ENCODE measurements at places on chromosomes 16 and 17. TPM values are rescaled to one million over a fixed set of nuclear protein-coding genes. Genes with fewer than 3 reads are reported as not detected.

The USP36 gene
- total RNA-seq, result 7.8 TPM

The CRYBA1 gene
- total RNA-seq, result not detected

The PRDM7 gene
- not detected for total RNA-seq

The TBC1D3H gene
- not detected for total RNA-seq

The ODAD4 gene
- total RNA-seq, result 0.25 TPM

The KCNJ18 gene
- total RNA-seq, result not detected

The MRPL58 gene
- total RNA-seq, result 16.2 TPM

The ACSM3 gene
- 0.13 TPM for total RNA-seq

The PLEKHG4 gene
- 11.6 TPM for total RNA-seq

The SLC12A3 gene
- not detected for total RNA-seq

The UMOD gene
- not detected for total RNA-seq

The INCA1 gene
- 0.39 TPM for total RNA-seq

The TBC1D3 gene
- total RNA-seq, result not detected

The MTSS2 gene
- 9.9 TPM for total RNA-seq

The CD300A gene
- not detected for total RNA-seq

The KRTAP2-3 gene
- not detected for total RNA-seq

The CCDC200 gene
- not detected for total RNA-seq

The SEPTIN12 gene
- total RNA-seq, result not detected

The GH2 gene
- not detected for total RNA-seq

The CLEC19A gene
- not detected for total RNA-seq

The C17orf78 gene
- total RNA-seq, result not detected
